ENCODE measurements at places on chromosomes 4 and X.

GRCh38 chr4:70518716-70519115 is 347 bp downstream of the AMTN start:
- no peak for DNase-seq

- DNase-seq, result no peak
Observed at GRCh38 chrX:69280933-69281332, 115.7 kb upstream of the PJA1 start.

DNA sequence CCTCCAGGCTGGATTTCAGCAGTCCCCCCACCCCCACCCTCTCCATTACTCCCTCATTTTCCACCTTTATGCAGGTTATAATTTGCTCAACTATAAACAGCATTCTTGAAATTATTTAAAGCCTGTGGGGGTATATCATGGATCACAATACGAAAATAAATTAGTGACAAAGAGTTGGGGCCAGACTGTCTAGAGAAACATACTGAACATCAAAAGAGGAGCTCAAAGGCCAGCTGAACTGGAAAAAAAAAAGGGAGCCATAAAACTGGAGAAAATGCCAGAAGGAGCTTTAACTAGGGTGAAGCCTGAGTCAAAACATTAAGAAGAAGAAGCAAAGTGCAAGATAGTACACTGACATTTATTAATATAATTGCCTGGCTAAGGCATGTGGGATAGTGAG is 137.8 kb downstream of the ANTXR2 start:
- no peak for DNase-seq

DNA sequence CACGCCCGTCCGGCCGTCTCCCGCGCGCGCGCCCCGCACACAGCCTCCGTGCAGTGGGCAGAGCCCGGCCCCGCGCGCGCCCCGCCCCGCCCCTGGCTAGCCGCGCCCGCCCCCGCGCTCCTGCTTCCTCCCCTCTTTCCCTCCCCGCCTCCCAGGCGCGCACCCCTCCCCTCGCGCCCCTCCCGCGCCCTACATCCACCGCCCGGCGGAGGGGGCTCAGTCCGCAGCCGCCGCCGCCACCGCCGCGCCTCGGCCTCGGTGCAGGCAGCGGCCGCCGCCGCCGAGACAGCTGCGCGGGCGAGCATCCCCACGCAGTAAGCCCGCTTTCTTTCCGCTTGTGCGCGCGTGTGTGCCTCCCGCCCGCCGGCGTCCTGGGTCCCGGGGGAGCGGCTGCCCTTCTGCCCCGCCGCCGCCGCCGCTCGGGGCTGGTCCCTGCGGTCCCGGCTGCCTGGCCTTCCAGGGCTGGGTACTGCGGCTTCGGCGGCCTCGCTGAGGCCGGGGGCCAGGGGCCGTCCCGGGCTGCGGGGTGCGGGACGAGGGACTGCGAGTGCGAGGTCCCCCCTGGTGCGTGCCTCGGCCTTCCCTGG is at the start of gene FHL1:
FHL1 (plus strand) TSS at position 219 of the 587 bp plus-strand sequence.
- no peak for DNase-seq

DNA sequence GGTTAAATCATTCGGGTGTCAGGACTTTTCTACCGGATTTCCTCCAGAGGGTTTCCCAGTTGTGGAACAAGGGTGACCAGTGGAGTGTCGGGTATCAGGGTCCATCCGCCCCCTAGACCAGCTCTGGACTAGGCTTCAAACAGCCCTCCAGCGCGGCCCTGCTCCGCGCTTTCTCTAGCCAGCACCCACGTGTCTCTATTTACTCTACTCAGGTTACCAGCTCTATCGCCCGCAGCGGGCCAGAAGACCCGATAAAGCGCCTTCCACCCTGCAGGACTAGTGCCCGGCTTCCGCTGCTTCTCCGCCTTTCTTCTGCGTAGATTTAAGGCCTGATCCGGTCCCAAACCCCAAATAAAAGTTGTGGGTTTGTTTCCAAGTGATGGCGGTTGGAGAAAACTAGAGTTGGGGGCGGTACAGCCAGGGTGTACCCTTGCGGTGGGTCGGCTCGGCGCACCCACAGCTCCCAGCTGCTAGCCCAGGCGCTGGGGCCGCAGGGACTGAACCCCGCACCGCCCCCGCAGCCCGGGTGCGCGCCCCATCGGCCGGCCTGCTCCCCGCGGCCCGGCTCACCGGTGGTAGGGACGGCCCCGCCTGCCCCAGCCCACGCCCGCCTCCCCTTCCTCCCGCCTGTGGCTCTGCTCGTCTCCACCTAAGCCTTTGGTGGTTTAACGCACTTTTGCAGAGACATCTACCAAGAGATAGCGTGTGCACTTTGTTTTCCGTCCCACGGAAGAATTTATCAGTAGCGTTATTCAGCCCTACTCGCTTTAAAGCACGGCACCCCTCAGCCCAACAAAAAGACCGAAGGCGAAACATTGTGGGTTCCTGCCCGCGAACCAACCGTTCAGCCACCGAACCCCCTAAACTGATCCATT is 2.1 kb downstream of the LEF1 start:
- peak; percentile 66 for DNase-seq

DNA sequence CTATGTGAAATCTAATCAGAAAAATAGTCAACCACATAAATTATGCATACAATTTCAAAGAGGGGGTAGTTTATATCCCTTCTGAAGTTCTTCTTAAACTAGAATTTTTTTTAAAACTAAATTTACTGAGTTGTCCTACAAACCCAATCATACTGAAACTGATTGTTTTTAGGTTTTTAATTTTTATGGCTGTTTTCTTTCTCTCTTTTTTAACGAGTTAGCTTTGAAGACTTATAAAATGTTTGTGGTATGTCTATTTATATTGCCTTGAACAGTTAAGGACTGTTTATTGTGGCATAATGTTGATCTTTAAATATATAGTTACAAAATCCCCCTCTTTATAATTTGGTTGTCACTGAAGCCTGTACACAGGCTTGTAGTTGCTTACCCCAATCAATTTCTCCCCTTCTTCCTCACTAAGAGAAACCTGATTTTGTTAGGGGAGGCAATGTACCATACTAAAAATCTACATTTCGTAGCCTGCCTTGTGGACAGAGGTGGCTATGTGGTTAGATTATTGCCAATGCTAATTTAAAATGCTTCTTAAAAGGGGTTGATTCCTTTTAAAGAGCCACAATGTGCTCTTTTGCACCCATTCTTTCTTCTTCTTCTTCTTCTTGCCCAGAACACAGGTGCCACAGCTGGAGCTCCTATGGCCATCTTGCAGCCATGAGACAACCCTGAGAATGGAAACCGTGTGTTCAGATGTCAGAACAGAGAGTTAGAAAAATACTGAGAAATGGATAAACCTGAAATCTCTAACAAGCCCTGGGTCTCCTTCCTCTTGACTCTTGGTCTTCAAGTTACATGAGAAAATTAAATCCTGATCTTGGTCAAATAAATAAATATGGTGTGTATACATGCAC is 102.7 kb upstream of the ZNF827 start:
- DNase-seq, result no peak

DNA sequence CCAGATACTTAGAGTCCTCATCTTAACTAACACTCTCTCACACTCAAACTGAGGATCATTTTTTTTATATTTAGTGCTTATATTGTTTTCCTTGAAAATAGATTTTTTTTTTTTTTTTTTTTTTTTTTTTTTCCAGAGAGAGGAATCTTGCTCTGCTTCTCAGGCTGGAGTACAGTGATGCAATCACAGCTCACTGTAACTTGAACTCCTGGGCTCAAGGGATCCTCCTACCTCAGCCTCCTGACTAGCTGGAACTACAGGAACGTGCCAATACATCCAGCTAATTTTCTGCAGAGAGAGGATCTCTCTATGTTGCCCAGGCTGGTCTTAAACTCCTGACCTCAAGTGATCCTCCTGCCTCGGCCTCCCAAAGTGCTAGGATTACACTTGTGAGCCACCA is 650.3 kb upstream of the ATOH1 start:
- DNase-seq, result no peak

DNA sequence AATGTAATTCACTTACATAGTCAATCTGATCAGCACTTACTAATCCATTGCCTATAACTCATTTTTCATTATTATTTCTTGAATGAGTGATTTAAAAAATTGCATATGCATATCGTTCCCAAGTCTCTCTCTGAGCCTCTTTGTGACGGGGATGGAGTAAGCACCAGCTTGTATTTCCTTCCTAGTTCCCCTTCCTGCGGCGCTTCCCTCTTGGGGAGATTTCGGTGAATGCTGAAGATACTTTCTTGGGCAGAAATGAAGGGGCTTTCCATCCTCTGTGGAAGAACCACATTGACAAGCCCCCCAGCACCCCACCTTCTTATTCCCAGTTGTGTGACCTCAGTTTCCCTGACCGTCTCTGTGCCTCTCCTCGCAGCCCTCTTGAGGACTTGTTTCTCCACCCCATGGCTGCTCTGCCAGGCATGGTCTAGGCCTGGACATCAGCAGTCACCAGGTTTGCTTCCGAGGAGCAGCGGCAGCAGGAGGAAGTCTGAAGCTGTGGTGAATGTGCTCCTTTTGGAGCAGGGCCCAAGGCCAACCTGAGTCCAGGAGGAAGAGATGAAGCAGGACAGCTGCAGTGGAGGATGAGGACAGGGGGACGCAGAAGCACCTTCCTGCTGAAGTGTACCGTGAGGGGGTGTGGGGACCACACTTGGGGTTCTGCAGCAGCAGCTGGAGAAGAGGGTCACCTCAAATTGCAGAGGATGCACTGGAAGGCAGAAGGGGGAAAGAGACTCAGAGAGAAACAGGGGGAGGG is 124.9 kb downstream of the IRF2 start:
- no peak for DNase-seq

All from hematopoietic multipotent progenitor cell treated with erythropoietin and hydrocortisone succinate and interleukin-3 and kit ligand, for 8 days (in vitro differentiated cells).